ENCODE measurements at places on chromosomes 2 and 18.
A peak's percentile ranks its signal among the peaks of the same experiment; 100 is the strongest.

DNA sequence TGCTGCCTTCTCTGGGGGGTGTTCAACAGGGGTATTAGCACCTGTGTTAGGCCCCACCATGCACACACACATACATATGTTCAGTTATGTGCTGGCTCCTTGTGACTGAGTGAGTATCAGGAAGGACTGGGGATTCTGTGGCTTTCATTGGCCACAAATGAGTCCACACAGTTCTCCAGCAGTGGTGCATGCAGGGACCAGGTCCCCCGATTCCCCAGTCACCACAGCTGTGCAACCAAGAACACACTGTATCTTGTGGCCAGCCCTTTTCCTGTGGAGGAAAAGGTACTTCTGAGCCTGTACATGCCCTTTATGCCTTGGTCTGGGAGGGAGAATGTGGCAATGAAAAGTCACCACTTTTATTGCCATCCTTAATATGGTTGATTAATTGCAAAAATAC is 74.9 kb upstream of the KLF7 start:
- DNase-seq, result no peak

DNA sequence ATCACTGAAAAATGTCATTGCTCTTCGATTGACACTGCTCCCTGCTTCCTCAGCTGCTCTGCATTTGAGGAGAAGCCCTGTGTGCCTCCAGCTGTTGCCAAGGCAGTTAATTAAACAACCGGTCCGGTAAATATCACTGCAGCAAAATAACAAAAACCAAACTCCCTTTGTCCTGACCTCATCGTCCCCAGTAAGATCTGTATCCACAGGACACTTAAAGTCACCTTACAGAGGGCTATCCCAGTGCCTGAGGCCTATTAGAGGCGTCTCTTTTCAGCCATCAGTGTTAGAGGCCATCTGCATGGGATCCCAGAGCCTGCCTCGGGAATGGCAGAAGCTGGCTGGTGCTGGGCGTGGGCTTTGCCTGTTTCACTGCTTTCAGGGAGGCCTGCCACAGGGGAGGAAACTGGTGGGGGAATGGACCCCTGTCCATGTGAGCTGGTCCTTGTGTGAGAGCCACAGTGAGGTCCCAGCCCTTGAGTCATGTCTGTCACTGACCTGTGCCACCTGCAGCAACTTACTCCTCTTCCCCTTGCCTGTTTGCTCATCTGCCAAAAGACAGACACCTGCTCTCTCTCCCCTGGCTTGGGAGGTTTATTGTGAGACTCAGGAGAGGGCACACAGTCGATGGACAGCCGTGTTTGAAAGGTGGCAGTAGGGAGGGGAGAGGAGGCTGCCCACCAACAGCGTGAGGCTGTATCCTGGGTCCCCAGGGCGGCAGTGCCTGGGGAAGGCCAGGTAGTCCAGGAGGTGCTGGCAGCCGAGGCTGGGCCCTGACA is 117.7 kb upstream of the MCFD2 start:
- DNase-seq, result peak; percentile 38

DNA sequence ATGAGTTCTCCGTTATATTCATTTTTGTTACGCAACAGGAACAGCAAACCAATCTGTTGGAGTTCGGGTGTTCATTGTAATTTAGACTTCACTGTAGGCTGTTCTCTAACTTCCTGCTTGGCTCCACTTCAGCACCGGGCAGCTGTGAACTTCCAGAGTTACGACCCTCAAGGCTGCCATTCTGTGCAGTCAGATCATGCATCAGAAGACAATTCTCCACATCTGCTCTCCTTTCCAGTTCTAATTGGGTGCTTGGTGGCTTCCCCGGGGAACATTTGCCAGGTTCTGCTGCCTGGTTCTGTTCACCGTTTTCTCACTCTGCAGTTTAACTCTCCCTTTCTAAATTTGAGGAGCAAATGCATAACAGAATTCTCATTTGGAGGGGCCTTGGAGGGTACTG is 237.7 kb downstream of the NYAP2 start:
- DNase-seq, result peak; percentile 14

DNA sequence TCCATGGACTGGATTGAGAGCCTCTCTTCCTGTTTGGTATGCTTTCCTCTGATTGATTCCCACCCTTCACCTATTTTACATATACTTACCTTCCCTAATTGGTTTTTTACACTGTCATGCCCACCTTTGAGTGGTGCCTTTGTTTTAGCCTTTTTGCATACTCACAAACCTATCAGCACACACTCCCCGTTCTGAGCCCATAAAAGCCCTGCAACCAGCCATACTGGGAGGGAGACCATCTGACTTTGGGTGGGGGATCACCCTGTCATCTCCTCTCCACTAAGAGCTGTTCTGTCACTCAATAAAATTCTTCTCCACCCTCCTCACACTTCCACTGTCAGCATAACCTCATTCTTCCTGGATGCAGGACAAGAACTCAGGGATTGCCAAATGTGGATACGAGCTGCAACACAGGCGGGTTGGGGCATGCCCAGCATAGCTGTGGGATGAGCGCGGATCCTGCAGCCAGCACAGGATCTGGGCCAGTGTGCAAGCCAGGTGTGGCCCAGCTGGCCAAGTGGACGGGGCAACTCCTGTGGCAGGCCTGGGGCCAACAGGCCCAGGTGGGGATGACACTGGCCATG is 9.4 kb upstream of the MOB1A start:
- DNase-seq, result peak; percentile 79

DNA sequence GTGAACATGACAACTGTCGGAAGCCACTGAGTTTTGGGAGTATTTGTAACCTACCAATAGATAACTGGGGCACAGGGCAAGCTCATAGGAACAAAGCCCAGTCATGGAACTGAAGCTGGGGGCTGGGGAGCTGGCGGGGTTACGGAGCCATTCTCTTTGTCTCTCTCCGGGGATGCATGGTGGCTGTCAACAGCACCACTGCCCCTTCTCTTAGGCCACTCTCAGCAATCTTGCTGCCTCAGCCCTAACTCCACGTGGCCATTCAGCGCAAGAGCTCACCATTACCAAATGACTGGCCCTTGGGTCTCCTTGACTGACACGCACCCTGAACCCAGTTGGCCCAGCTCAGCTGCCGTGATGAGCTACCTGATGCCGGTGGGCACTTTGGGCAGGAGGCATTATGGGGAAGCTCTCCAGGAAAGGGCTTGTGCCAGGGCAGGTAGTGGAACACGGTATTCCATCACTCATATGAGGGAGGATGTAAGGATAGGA is 33.6 kb upstream of the ODC1 start:
- DNase-seq, result no peak

GRCh38 chr2:85255813-85256594 is 71.8 kb downstream of the TGOLN2 start:
- DNase-seq, result peak; percentile 88

DNA sequence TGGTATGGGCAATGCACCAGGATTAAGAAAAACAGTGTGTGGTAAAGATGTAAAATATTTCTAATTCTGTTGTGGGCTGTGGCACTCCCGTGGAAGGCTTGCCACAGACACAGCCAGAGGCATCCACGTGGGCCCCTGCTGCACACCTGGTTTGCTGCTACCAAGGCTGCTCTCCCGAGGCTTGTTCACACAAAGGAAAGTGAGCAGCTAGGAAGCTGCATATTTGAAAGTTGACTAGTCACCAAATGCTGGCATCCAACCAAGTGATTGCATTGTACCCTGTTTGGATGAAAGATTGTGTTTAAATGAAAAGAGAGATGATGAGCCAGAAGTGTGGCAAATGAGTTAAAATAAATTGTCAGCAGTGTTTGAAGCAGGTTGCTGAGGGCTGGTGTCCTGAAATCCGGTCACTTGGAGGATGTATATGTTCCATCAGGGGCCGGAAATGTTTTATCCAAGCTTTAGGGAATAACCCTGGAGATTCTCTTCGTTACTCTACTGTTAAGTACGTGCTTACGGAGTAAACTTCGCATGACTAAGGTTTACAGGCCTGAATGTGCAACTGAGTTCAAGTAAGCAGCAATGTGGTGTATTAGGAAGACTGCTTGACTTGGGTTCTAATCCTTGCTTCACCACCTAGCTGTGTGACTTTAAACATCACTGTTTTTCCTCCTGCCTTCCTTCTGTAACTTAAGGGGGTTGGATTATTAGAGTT is 86.1 kb downstream of the MSH2 start:
- peak; percentile 81 for DNase-seq

GRCh38 chr2:45909171-45909565 is 257.7 kb downstream of the PRKCE start:
- no peak for DNase-seq
